Progenitor cell of endocrine pancreas (in vitro differentiated cells): ENCODE measurements at places on chromosomes 11 and 22. TPM values are rescaled to one million over a fixed set of nuclear protein-coding genes. Genes with fewer than 3 reads are reported as not detected.

Gene MS4A14
- not detected in 2 replicates for total RNA-seq

- DNase-seq, result no peak
These were observed 15.1 kb upstream of the AIFM3 start for GRCh38 chr22:20951932-20952380.

DNA sequence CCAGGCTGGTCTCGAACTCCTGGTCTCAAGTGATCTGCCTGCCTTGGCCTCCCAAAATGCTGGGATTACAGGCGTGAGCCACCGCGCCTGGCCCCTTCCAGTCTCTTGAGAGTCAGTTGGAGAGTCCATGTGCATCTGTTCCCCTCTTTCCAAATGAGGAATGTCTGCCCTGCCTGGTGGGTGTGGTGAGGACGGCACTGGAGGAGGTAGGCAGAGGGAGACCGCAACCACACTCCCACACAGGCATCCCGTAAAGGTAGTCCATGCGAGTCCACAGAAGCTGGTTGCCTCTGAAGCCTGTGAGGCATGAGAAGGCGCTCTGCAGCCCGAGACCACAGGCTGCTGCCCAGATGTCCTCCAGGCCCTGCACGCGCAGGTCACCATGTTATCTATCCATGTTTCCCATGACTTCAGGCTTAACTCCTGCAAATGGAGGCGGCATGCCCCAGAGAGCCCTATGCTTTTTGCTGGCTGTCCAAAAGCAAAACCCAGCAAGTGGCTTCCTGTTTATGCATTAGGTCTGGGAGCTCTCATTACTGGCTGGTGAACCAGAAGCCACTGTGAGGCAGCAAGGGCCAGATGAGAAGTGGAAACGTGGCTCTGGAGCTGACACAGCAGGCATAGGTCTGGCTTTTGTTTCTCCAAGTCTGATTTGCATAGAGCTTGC lies 43.4 kb downstream of the GRIK4 start:
- no peak for DNase-seq

Gene GAS2L1
- 10.6 and 11.5 TPM in 2 replicates for total RNA-seq

Gene RAG1
- total RNA-seq, result 0.65 and 1.00 TPM in 2 replicates
